ENCODE measurements at places on chromosomes 2 and 18. TPM values are rescaled to one million over a fixed set of nuclear protein-coding genes. Genes with fewer than 3 reads are reported as not detected.
A peak's percentile ranks its signal among the peaks of the same experiment; 100 is the strongest.

DNA sequence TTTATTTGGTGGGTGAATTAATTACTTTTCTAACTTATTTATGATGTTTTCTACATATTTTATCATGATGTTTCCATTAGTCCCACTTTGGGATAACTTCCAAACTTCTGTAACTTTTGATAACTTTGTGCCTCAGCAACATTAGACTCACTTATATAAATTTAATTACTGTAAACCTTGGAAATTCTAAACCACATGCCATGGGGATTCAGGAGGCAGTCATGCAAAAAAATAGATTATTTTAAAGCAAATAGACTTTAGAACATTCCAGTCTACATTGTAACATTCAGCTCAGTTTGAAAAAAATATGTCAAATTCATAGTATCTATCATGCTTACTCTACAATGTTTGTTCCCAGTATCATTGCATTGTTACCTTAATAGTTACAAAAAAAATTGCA is 728.5 kb upstream of the NRXN1 start:
- no peak for DNase-seq

GRCh38 chr2:7508296-7508943 is 591.2 kb downstream of the RNF144A start:
- DNase-seq: no peak

DNA sequence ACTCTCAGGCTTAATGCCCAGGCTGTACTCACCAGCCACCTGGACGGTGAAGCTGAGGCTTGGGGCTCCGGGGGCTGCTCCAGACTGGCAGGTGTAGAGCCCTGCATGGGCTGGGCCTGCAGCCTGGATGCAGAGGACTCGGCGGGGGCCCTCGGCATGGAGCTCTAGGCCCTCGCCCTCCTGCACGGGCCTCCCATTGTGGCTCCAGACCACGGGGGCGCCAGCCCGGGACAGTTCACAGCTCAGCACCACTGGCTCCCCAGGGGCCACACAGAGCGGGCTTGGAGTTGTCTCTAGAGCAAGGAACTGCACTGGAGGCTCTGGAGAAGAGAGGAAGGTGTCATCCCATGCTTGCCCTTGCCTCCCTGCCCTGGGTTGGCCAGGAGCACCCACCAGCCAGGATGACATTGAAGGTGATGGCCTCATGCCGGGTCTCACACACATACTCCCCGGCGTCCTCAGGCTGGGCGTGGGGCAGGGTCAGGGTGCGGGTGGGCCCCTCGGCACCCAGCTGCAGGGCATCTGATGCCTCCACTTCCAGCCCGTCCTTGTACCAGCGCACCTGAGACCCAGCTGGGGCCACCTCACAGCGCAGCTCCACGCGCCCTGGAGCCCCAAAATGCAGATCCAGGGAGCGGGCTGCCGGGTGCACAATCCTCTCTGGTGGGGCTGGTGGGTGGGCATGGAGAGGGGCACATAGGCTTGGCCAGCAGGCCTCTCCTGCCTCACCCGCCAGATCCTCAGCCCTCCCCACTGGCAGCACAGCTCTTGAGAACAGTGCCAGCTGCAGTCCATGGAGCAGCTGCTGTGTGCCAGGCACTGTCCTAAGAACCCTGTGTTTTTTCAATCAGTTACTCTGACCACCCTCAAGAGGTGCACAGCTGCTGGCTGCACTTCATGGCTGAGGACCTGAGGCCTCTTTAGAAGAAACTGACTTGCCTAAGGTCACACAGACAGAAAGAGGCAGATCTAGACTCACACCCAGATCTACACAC is 13.3 kb downstream of the OBSL1 start:
- DNase-seq: no peak

- no peak for DNase-seq
Measured at GRCh38 chr2:55415300-55415699, 4.4 kb downstream of the CCDC88A start.

GRCh38 chr2:223096235-223096970 is 44.4 kb downstream of the KCNE4 start:
- DNase-seq: peak; percentile 65

GRCh38 chr2:118643294-118643693 is 204.2 kb downstream of the EN1 start:
- peak; percentile 60 for DNase-seq

GRCh38 chr2:24505534-24506275 is 14.7 kb downstream of the NCOA1 start:
- DNase-seq: no peak

DNA sequence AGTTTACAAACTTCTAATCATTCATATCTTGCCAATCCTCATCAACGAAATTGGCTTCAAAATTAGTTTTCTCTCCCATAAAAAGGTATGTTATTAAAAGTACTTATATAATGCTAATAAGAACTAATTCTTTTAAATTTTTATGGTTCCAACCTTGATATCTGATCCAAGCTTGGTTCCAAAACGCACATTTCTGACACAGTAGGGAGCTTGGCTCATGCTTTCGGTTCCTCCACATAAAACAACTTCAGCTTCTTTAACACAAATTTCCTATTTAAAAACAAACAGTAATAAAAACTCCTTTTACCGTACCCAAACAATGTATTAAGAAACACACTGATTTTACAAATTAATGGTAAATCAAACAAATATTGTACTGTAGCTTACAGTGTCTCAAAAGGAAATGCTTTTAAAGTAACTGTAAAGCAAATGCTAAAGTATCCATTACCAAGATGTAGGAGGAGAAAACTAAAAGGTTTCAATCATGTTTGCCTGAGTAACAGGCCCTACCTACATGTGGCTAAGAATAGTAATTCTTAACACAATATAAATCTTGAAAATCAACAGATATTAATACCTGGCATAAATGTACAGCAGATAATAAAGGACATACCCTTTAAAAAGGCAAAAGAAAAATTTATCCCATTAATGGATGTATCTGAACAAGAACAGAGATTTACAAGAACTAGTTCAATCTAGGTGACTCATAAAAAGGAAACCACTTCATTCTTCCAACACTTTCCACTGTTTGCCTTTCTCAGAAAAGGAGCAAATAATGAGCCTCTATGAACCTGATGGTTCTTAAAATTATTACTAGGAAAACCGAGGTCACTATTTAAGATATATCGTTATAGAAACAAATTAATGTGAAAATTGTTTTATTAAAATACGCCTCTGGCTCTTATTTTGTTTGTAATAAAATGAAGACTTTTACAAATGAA is 17.5 kb downstream of the ACAA2 start:
- DNase-seq: no peak

GRCh38 chr2:54015798-54016699 is 45.3 kb upstream of the PSME4 start:
- DNase-seq: peak; percentile 86

- DNase-seq: no peak
Measured at GRCh38 chr2:219702796-219703545, 75.5 kb downstream of the SLC4A3 start.

GRCh38 chr2:233857511-233858141 is 3.3 kb upstream of the HJURP start:
- DNase-seq: no peak

GRCh38 chr2:218029366-218030360 is 26.9 kb upstream of the TNS1 start:
- DNase-seq: no peak

Gene NEU2
- polyA plus RNA-seq: not detected

Gene LRRTM1
- not detected for polyA plus RNA-seq

Gene AFTPH
- 15.8 TPM for polyA plus RNA-seq

Gene ADAM23
- polyA plus RNA-seq: 2.7 TPM

Gene ATL2
- 24.4 TPM for polyA plus RNA-seq

Gene DYSF
- 0.67 TPM for polyA plus RNA-seq

Gene SULT1C4
- 0.05 TPM for polyA plus RNA-seq

Gene ANO7
- polyA plus RNA-seq: 0.70 TPM

Gene VSNL1
- 3.9 TPM for polyA plus RNA-seq

Gene ANKRD53
- polyA plus RNA-seq: 0.58 TPM
